ENCODE measurements at places on chromosomes 2 and 18. TPM values are rescaled to one million over a fixed set of nuclear protein-coding genes. Genes with fewer than 3 reads are reported as not detected.

Gene TTN
- 12.2 TPM for total RNA-seq

Gene RND3
- total RNA-seq, result 40.3 TPM

Gene TMEM163
- total RNA-seq, result 3.7 TPM

Gene C2orf66
- 0.38 TPM for total RNA-seq

Gene SP5
- 0.60 TPM for total RNA-seq

Gene NGEF
- 0.71 TPM for total RNA-seq

Gene AKAIN1
- not detected for total RNA-seq

Gene ABCG8
- total RNA-seq, result not detected

DNA sequence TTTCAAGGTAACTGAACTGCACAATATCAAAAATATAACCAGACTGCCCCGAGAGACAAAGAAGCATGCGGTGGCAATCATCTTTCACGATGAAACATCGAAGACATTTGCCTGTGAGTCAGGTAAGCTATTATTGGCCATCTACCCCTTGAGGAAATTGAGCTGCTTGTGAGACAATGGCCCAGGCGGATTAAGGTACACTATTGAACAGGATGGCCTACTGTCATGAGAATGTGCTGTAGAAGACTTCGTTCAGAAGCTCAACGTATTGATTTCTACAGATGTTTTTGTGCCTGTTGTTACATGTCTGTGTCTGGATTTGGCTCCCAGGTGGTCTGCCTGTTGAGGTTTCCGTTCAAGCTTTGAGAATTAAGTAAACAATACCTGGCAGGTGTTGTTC lies 198.7 kb downstream of the DOK6 start:
- H3K4me3 ChIP-seq, result no peak overlapping the region
- DNase-seq, result no peak
- H3K36me3 ChIP-seq, result peaks cover 6% of the 10 kb centered on the region

DNA sequence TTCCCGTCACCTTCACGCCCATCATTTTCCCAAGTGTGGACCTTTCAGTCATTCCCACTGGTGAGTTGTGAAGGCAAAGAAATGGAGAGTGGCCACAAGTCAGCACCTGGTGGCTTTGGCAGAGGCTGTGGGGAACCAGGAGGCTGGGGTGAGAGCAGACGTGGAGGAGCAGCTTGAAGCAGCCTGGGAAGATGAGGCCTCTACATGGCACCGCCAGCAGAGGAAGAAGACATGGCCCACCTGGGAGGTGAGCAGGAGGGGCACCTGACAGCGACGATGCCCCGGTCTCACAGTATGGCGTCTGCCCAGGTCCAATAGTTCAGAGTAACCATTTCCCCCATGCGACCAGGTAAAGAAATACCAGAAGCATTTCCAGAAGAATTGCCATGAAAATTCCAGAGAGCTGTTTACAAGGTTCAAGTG lies 69.0 kb downstream of the TPO start:
- H3K27me3 ChIP-seq, result peaks cover 7% of the 10 kb centered on the region
- no peak overlapping the region for H3K4me3 ChIP-seq
- no peaks in the 10 kb centered on the region for H3K36me3 ChIP-seq
- no peaks in the 10 kb centered on the region for H3K4me1 ChIP-seq

- no peak for DNase-seq
- H3K27ac ChIP-seq, result no peak overlapping the region
- H3K4me1 ChIP-seq, result no peaks in the 10 kb centered on the region
- H3K27me3 ChIP-seq, result peaks cover 13% of the 10 kb centered on the region
Observed at GRCh38 chr2:217079165-217079564, 219.3 kb upstream of the TNP1 start.

GRCh38 chr18:50696929-50697328 lies 122.9 kb downstream of the MRO start:
- no peaks in the 10 kb centered on the region for H3K27me3 ChIP-seq
- DNase-seq, result no peak
- H3K36me3 ChIP-seq, result no peaks in the 10 kb centered on the region
- no peak overlapping the region for H3K27ac ChIP-seq

GRCh38 chr2:187566266-187566665 lies 12.0 kb upstream of the TFPI start:
- no peaks in the 10 kb centered on the region for H3K36me3 ChIP-seq
- peaks cover 35% of the 10 kb centered on the region for H3K27me3 ChIP-seq
- H3K4me3 ChIP-seq, result no peak overlapping the region
- peaks cover 7% of the 10 kb centered on the region for H3K4me1 ChIP-seq
- no peak overlapping the region for H3K27ac ChIP-seq

GRCh38 chr2:11697103-11697871 lies 27.3 kb upstream of the NTSR2 start:
- no peak overlapping the region for H3K4me3 ChIP-seq
- no peak for DNase-seq
- H3K27me3 ChIP-seq, result peaks cover 12% of the 10 kb centered on the region
- H3K27ac ChIP-seq, result no peak overlapping the region
- no peaks in the 10 kb centered on the region for H3K4me1 ChIP-seq

DNA sequence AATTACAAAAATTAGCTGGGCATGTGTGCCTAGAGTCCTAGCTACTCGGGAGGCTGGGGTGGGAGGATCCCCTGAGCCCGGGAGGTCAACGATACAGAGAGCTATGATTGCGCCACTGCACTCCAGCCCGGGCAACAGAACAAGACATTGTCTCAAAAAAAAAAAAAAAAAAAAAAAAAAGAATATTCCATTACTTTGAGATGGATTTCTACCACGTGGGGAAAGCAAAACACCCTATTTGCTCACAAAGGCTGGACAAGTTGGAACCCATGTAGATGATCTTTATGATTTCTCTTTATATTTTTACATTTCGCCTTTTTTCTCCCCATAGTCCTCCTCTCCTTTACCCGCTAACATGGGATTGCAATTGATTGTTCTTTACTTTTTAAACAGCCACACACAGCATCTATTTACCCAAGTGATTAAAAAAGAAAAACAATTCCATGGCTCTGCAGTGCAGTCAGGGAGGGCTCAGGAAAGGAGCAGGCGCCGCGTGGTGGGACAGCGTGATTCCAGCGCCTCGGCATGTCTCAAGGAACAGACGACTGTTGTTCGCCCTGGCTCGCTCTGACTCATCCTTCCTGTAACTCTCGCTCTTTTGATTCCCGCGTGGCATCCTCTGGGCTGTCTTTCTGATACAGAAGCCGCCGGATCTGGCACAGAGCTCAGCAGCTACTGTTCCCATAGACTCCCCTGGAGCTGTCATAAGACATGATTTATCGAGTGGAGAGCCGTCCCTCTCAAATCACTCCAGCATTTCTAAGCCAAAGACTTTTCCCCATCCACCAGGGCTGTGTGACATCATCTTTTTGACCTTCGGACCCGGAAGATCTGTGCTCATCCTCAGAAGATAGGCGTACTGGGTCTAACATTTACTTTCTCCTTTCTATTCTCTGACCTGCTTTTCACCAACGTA lies 230.4 kb upstream of the AGAP1 start:
- peaks cover 6% of the 10 kb centered on the region for H3K4me1 ChIP-seq
- DNase-seq, result no peak
- H3K4me3 ChIP-seq, result peak overlapping the region; percentile 20

GRCh38 chr2:240399419-240400324 lies 35.8 kb upstream of the GPC1 start:
- H3K27me3 ChIP-seq, result peaks cover 5% of the 10 kb centered on the region
- no peaks in the 10 kb centered on the region for H3K36me3 ChIP-seq
- no peak overlapping the region for H3K4me3 ChIP-seq
- no peaks in the 10 kb centered on the region for H3K4me1 ChIP-seq

DNA sequence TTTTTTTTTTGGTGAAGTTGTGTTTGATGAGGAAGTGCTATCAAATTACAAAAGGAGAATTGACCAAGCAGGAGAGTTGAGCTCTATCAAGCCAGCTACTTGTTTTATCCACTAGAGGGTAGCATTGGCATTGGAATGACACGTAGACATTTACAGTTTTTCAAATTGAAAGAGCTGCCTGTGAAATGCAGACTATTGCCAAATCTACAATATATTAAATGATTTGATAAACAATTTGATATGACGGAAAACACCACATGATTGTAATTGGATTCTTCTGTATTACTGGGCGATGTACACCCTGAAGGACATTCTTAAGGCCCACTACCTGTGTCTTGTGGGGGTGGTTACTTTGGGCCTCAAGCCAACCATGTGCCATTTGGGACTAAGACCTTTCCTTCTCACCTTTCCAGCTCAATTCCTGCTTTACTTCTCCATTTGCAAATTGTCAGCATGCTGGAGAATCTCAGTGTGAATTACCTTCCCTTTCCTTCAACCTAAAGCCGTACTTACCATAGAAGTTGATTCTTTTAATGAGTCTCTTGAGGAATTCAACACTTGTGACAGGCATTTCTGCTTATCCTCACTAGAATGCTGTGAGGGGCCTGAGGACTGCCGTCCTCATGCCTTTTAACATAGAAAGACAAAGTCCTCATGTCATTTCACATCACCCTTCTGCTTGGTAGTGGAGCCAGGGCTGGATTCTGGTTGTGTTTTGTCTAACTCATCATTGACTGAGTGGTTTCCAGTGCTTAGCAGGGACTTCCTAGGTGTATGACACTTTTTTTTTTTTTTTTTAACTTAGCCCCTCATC lies 134.8 kb upstream of the THUMPD2 start:
- no peaks in the 10 kb centered on the region for H3K36me3 ChIP-seq
- no peak overlapping the region for H3K4me3 ChIP-seq
- no peaks in the 10 kb centered on the region for H3K4me1 ChIP-seq
- DNase-seq, result no peak
- no peak overlapping the region for H3K27ac ChIP-seq
- H3K27me3 ChIP-seq, result peaks cover 5% of the 10 kb centered on the region

DNA sequence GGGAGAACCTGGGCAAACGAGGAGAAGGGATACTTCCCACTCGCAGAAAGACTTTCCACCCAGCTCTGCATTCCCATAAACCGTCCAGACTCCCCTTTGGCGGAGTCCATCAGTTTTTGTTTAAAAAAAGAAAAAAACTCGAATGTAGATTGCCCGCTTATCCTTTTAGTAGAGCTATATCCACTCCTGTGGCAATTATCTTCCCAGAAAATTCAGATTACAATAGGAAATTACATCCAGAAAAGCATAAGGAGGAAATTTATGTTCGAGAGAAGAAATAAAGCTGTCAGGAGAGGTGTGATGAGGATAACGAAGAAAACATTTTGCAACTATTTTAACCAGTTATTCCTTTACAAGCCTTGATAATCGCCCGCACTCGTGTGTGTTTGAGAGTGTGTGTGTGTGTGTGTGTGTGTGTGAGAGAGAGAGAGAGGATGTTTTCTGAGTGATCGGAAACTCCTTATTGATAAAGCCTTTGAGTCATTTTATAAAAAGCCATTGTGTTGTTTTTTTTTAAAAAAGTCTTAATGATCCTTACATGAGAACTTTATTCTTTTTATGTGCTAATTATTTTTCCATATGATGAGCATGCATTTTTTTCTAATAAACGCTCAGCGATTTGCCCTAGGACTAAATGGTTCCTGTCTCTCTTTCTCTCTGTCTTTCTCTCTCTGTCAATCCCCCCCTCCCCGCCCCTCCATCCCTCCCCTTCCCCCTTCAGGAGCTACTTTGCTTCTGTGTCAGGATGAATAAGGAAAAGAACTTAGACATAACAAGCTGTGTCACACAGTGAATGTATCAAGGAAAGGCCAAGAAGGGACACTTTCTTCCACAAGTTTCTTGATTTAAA lies 1.1 kb upstream of the PPP3R1 start:
- peaks cover 16% of the 10 kb centered on the region for H3K4me1 ChIP-seq
- H3K27me3 ChIP-seq, result no peaks in the 10 kb centered on the region
- DNase-seq, result no peak
- H3K27ac ChIP-seq, result peak overlapping the region; percentile 98
- H3K4me3 ChIP-seq, result peak overlapping the region; percentile 97

GRCh38 chr2:84849271-84849952 lies 31.5 kb downstream of the TRABD2A start:
- no peaks in the 10 kb centered on the region for H3K4me1 ChIP-seq
- no peak overlapping the region for H3K4me3 ChIP-seq
- peaks cover 3% of the 10 kb centered on the region for H3K27me3 ChIP-seq
- no peaks in the 10 kb centered on the region for H3K36me3 ChIP-seq
- no peak for DNase-seq
- no peak overlapping the region for H3K27ac ChIP-seq

DNA sequence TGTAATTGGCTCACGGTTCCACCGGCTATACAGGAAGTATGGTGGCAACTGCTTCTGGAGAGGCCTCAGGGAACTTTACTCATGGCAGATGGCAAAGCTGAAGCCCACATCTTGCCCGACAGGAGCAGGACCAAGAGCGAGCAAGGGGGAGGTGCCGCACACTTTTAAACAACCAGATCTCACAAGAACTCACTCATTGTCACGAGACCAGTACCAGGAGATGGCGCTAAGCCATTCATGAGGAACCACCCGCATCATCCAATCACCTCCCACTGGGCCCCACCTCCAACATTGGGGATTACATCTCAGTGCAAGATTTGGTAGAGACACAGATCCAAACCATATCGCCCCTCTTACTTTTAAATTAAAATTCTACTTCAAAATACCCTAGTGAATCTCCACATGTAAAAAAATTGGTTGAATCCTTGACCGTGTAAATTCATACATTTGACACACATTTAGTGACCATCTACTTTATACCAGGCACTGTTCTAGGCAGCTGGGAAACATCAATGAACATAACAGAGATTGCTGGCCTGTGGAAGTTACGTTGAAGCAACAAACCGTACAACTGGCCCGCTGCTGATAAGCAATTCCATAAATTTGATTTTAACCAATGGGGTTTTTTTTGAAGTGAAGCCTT lies 87.6 kb downstream of the ALPK2 start:
- H3K4me3 ChIP-seq, result no peak overlapping the region
- peaks cover 19% of the 10 kb centered on the region for H3K4me1 ChIP-seq
- DNase-seq, result no peak

DNA sequence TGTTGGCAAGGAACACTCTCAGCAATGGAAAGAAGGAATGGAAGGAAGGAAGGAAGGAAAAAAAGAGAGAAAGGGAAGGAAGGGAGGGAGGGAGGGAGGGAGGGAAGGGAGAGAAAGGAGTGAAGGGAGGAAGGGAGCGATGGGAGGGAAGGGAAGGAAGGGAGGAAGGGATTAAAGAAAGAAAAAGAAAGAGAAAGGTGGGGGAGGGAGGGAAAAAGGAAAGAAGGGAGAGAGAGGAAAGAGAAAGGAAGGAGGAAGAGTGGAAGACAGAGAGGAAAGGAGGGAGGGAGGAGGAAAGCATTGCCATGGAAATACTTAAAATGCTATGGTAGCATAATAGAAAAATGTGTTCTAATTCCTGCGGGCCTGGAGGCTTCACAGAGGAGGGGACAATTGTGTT lies 22.4 kb downstream of the TTR start:
- H3K4me3 ChIP-seq, result no peak overlapping the region
- no peak for DNase-seq
- H3K36me3 ChIP-seq, result peaks cover 2% of the 10 kb centered on the region
- no peak overlapping the region for H3K27ac ChIP-seq
- no peaks in the 10 kb centered on the region for H3K27me3 ChIP-seq

GRCh38 chr2:235161565-235161964 lies 209.7 kb downstream of the SH3BP4 start:
- H3K36me3 ChIP-seq, result no peaks in the 10 kb centered on the region
- no peak overlapping the region for H3K27ac ChIP-seq
- H3K27me3 ChIP-seq, result peaks cover 16% of the 10 kb centered on the region
- no peaks in the 10 kb centered on the region for H3K4me1 ChIP-seq

- no peaks in the 10 kb centered on the region for H3K4me1 ChIP-seq
- no peak overlapping the region for H3K4me3 ChIP-seq
- peaks cover 4% of the 10 kb centered on the region for H3K27me3 ChIP-seq
- no peaks in the 10 kb centered on the region for H3K36me3 ChIP-seq
- no peak overlapping the region for H3K27ac ChIP-seq
- no peak for DNase-seq
Observed at GRCh38 chr2:3626812-3627499, 31.0 kb upstream of the ALLC start.

All from progenitor cell of endocrine pancreas (in vitro differentiated cells).